ENCODE measurements at places on chromosomes 12 and 14.

DNA sequence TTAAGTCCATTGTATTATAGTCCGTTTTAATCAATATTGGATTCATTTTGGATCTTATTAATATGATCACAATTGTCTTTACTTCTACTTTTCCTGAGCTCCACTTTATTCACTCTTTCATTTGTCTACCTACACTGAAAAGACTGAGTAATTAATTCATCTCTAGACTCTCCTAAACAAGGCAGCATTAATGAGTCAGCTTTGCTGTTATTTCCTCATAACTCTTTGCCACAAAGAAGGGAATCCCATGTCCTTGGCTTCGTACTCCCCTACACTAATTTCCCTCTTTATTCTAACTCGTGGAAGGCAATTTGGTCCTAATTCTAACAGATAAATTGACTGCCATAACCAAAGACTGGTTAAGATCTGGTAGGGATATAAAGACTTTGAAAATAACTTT, 91.9 kb downstream of the ARMH4 start:
- DNase-seq, result no peak

GRCh38 chr12:18752280-18752920, 14.5 kb downstream of the CAPZA3 start:
- no peak for DNase-seq

DNA sequence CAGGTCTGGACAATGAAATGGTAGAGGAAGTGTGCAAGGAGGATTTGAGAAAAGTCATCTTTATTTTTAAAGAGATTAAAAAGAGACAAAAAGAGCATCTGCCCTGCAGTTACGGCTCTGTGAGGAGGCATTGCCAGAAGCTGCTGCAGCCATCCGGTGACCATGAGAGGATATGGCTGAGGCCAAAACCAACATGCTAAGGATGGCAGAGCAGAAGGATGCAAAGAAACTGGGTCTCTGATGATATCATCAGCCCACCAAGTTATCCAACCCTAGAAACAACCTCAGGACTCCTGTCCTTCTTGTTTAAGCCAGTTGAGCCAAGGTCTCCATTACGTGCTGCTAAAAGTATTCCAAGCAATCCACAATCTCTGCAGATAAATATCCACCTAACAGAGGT, 48.0 kb upstream of the CCND2 start:
- no peak for DNase-seq

DNA sequence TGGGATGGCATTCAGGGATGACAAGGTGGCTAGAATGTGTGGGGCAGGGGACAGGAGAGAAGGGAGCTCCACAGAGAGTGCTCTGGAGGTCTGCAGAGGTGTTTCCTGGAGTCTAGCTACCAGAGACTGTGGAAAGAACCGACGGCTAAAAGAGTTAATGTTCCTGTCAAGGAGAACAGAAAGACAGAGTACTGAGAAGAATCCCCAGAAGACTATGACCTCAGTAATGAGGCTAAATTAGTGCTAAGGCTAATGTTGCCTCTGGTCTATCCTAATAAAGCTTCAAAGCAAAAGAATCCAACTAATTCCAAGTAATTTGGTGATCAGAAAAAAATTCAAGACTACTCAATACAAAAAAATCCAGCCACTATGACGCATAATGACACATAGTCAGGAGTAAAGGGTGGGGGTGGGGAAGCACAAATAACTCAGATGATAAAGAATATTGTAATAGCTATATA, 44.7 kb downstream of the FERMT2 start:
- DNase-seq, result no peak

GRCh38 chr14:99681101-99681831, 2.8 kb upstream of the CYP46A1 start:
- no peak for DNase-seq

DNA sequence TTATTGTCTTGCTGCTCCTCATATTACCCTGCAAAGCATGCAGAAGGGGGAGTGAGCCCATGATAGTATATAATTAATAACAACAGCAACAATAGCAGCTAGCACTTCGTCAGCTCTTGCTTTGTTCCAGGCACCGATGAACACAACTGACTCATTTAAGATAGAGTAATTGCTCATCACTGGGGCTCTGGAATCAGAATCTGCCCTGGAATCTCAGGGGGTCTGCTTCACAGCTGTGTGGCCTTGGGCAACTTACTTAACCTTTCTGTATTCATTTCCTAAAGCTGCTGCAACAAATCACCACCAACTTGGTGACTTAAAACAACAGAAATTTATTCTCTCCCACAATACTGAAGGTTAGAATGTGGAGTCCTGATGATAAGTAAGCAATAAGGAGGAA, 55.0 kb upstream of the PSMC1 start:
- no peak for DNase-seq
